ENCODE measurements at places on chromosomes 5 and 9.
A peak's percentile ranks its signal among the peaks of the same experiment; 100 is the strongest.

DNA sequence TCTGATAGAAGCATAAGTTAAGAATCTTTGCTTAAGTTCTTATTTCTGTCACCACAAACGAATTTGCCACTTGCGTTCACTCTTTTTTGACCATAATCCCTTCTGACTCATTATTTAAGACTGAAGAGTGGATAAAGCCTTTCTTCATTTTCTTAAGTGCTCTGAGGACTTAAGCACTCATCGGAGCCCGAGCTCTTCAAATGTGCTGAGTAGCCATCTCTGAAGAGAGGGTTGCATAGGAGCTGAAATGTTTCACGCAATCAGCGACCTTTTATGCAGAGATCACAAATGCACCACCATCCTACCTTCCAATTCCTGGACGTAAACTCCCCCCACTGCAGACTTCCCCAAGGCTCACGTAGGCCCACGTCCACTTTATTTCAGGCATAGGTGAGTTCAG, 699.2 kb downstream of the IRX1 start:
- no peak for DNase-seq

- no peak for DNase-seq
Measured at GRCh38 chr9:31336841-31337240, 1047.6 kb upstream of the ACO1 start.

- no peak for DNase-seq
Measured at GRCh38 chr9:19485193-19485592, 76.4 kb downstream of the ACER2 start.

- DNase-seq = no peak
Measured at GRCh38 chr5:7348168-7348854, 47.6 kb upstream of the ADCY2 start.

- DNase-seq = no peak
Measured at GRCh38 chr5:54514841-54515432, 2.6 kb upstream of the SNX18 start.

GRCh38 chr9:29144476-29144875, 1571.2 kb upstream of the C9orf72 start:
- DNase-seq = no peak

DNA sequence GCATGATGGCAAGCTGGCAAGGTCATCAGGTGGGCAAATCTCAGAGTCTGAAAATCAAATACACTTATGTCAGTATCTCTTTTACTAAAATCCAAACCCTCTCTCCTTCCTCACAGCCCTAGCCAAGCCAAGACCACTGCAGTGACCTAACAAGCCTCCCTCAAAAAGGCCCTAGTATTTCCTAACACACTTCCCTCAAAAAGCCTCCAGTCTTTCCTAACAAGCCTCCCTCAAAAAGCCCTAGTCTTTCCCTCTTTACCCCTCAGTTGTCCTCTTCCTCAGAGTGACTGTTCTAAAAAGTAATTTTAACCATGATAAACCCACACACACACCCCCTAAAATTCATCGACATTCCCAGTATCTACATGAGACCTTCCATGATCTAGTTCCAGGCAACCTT, 140.0 kb downstream of the CDK5RAP2 start:
- DNase-seq = no peak

GRCh38 chr9:134136118-134136995, 475 bp downstream of the WDR5 start:
- peak; percentile 7 for DNase-seq

- no peak for DNase-seq
Measured at GRCh38 chr5:176596689-176597416, 13.1 kb downstream of the GPRIN1 start.

DNA sequence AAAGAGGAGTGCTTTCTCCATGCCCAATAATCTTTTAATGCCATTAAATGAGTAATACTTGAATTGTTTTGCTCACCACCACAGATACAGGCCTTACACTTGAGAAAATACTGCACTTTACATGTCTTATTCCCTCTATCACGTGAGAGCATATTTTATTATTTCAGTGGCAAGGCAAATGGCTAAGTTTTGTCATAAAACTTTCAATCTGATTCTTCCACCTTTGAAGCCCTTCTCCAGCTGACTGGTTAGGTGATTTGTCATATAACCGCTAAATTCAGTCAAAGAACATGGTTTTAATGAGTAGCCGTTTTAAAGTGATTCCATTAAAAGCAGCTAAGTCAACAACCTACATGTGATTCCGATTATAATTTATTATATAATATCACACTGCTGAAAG, 43.8 kb downstream of the FAT2 start:
- DNase-seq = no peak

DNA sequence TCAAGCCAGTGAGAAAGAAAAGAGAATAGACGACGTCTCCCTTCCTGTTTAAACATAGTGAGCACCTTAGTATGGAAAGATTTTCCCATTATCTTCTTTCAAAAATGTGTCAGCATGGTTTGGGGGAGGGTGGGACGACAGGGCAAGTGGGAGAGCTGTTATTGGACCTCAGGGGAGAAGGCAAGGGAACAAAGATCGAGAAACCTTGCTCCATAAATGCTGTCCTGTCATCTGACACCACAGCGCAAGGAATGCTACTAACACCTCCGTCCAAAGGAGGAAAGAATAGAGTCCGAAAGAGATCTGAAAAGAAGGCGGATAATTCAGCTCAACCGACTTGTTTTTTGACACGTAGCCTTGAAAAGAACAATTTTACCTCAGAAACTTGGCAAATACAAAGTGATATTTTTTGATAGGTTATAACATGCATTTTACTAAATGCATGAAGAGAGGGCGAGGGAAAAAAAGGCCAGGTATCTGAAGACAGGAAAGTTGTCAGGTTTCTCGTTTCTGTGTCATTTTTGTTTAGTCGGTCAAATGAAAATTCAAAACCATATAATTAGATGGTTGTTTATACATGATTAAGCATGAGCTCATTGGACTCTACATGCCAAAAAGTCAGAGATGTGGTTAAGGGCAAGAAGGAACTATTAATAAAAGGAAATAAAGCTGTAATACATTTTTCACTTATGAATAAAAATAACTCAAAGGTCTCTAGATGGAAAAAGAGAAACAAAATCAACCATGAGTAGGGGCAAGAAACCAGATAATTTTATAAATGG, 155.7 kb downstream of the GLIS3 start:
- DNase-seq = no peak

- DNase-seq = no peak
Measured at GRCh38 chr5:56677690-56678305, 137.6 kb upstream of the MAP3K1 start.

DNA sequence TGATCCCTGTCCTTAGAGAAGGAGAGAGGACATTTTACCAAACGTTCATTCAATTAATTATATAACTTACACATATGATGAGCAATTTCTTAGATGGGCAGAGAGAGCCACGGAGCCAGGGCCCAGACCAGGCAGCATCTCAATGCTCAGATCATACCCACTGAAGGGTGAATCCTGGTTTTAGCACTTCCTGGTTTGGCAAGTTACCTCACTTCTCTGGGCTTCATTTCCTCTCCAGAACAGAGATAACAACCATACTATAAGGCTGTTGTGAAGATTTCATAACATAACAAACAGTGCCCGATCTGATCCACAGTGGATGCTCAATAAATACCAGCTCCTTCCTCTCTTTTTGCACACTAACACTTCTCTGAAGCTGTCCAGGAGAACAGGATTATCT, 271.1 kb downstream of the DENND1A start:
- DNase-seq = no peak

DNA sequence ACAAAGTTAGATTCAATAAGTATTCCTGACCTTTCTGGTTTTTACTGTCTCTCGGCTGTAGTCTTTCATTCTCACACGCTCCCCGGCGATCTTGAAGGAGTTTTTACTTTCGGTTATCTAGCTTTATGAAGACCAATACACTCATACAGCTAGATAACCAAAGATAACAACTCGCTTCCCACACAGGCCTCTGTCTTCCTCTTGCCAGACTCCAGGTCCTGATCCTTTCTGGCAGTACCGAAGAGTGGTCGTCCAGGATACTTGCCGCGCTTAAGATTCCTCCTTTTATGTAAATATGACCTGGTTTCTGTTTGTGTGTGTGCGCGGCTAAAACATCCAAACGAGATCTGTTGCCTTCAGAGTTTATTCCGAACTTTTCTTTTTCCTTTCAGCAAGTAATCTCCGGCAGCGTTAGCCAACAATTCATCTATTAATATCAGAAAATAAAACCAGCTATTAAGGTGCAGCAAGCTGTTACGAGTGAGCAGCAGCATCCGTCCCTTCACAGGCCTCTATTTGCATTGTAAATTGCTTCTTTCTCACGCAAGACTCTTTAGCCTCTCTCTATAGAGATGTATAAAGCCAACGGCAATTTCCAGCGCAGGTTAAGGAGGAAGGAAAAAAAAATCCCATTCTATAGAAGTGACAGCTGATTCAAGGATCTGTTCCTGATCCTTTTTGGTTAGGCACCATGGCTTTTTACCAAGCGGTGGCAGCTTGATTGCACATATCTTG, 216.1 kb downstream of the MEF2C start:
- peak; percentile 63 for DNase-seq

- DNase-seq = no peak
Measured at GRCh38 chr9:33467526-33467925, 6.2 kb downstream of the NOL6 start.

DNA sequence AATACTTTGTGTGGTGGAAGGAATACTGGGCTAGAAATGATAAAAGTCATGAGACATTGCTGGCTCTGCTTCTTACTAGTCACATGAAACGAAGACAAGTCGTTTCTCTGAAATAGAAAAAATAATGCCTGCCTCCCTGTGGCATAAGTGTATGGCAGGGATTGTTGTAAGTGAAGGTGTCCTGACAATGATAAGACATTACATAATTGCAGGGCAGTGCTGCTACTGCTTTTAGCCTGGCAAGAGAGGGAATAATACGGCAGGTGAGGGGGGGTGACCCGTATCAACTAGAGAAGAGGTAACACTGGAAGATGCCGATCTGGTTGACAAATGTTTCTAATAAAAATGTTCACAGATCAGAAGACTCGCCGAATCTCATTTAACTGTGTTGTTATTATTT, 314.3 kb downstream of the KIAA0825 start:
- DNase-seq = no peak

GRCh38 chr5:80569961-80570786, at the start of gene ANKRD34B:
Gene ANKRD34B (minus strand): TSS chr5:80570280. CDS start chr5:80560019, 10,261 bp downstream.
- DNase-seq = peak; percentile 50

GRCh38 chr5:22764736-22765135, 88.4 kb downstream of the CDH12 start:
- DNase-seq = no peak

GRCh38 chr5:9473624-9474023, 72.3 kb downstream of the SEMA5A start:
- DNase-seq = no peak

- no peak for DNase-seq
Measured at GRCh38 chr5:139901986-139902385, 106.4 kb downstream of the PSD2 start.

DNA sequence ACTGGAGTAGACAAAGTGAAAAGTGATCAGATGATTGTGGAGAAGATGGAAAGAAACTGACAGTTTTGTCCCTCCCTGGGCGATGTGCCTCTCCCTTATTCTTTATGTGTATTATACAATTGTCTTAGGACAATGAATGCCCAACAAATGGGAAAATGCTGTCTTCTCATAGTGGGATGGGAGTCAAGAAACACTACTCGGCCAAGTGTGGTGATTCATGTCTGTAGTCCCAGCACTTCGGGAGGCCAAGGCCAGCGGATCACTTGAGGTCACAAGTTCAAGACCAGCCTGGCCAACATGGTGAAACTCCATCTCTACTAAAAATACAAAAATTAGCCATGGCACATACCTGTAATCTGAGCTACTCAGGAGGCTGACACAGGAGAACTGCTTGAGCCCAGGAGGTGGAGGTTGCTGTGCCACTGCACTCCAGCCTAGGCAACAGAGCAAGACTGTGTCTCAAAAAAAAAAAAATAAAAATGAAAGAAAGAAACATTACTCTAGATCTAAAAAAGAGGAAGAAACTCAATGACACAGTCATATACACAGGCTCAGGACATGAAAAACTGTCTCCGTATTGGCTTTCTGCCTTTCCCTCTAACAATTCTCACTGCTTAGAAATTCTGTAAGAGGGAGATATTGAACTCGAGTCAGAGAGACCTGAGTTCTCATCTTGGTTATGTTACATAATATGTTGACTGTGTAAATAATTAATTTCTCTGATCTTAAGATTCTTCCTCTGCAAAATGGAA, 67.9 kb upstream of the TARS1 start:
- DNase-seq = no peak

GRCh38 chr5:1294835-1295649, at the start of gene TERT:
Gene TERT (minus strand): TSS chr5:1295068. CDS start chr5:1294989, 79 bp downstream.
- DNase-seq = no peak

GRCh38 chr9:112056996-112057395, 118.1 kb downstream of the SUSD1 start:
- DNase-seq = no peak

DNA sequence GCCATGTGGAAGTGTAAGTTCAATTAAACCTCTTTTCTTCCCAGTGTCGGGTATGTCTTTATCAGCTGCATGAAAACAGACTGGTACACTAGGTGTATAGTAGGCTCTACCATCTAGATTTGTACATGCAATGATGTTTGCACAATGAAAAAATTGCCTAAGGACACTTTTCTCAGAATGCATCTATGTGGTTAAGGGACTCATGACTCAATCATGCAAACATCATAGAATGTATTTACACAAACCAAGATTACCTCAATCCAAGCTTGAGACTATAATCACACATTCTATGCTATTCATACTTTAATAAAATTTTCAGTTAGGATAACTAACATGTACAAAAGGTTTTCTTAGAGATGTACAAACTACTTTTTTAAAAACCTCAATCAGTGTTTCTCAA, 1164.5 kb downstream of the CDH12 start:
- DNase-seq = no peak

All from MM.1S (cell line).